Neural cell (in vitro differentiated cells): ENCODE measurements at places on chromosomes 2 and 18. TPM values are rescaled to one million over a fixed set of nuclear protein-coding genes. Genes with fewer than 3 reads are reported as not detected.

Gene PLGLB1
- 15.9 and 20.2 TPM in 2 replicates for polyA plus RNA-seq

Gene LYPD1
- polyA plus RNA-seq, result 78.2 and 104 TPM in 2 replicates

Gene ADAM23
- polyA plus RNA-seq, result 55.0 and 75.2 TPM in 2 replicates

Gene C2orf66
- polyA plus RNA-seq, result 1.4 and 2.4 TPM in 2 replicates

Gene TMEM200C
- polyA plus RNA-seq, result 7.9 and 8.2 TPM in 2 replicates
